ENCODE measurements at places on chromosomes 12 and 14. TPM values are rescaled to one million over a fixed set of nuclear protein-coding genes. Genes with fewer than 3 reads are reported as not detected.

TRHDE gene
- total RNA-seq, result 12.1 TPM

ACSM4 gene
- total RNA-seq, result not detected

FGF6 gene
- 4.0 TPM for total RNA-seq

LRP1 gene
- 149 TPM for total RNA-seq

SSPN gene
- total RNA-seq, result 30.6 TPM

AMN gene
- total RNA-seq, result 4.4 TPM

NRL gene
- 0.69 TPM for total RNA-seq

RIMBP2 gene
- total RNA-seq, result 5.8 TPM

TPPP2 gene
- total RNA-seq, result not detected

ACOT6 gene
- not detected for total RNA-seq

GALNT9 gene
- 0.20 TPM for total RNA-seq

MGAT4C gene
- total RNA-seq, result 0.79 TPM

RIN3 gene
- total RNA-seq, result 8.2 TPM

IQSEC3 gene
- 2.5 TPM for total RNA-seq

LTB4R gene
- 8.6 TPM for total RNA-seq

SLCO1B1 gene
- not detected for total RNA-seq

GDF3 gene
- not detected for total RNA-seq

RASAL1 gene
- total RNA-seq, result 8.1 TPM

KRT82 gene
- 15.8 TPM for total RNA-seq

POTEM gene
- not detected for total RNA-seq

SINHCAF gene
- total RNA-seq, result 47.5 TPM

ENDOU gene
- 20.8 TPM for total RNA-seq

GPR162 gene
- 4.9 TPM for total RNA-seq

KCNH3 gene
- total RNA-seq, result 0.49 TPM

ST8SIA1 gene
- 6.0 TPM for total RNA-seq

UNG gene
- 17.8 TPM for total RNA-seq

SELPLG gene
- total RNA-seq, result 4.2 TPM

FOXN4 gene
- 0.10 TPM for total RNA-seq

RPGRIP1 gene
- total RNA-seq, result 0.10 TPM

FLRT2 gene
- total RNA-seq, result 32.6 TPM

KRT8 gene
- total RNA-seq, result 16.2 TPM

RFX4 gene
- total RNA-seq, result not detected

CACNA2D4 gene
- total RNA-seq, result 1.9 TPM

DCAF4 gene
- total RNA-seq, result 10.3 TPM

CD4 gene
- total RNA-seq, result 9.7 TPM

SERPINA3 gene
- 14.0 TPM for total RNA-seq

PKP2 gene
- 11.5 TPM for total RNA-seq

ACSS3 gene
- total RNA-seq, result 19.2 TPM

STRAP gene
- 56.9 TPM for total RNA-seq

FAM222A gene
- 1.4 TPM for total RNA-seq

PLA2G1B gene
- not detected for total RNA-seq

ACVRL1 gene
- 46.8 TPM for total RNA-seq

KCNC2 gene
- 0.20 TPM for total RNA-seq

GATC gene
- total RNA-seq, result 18.1 TPM

BHLHE41 gene
- total RNA-seq, result 6.2 TPM

HOXC12 gene
- 0.30 TPM for total RNA-seq

OGFOD2 gene
- total RNA-seq, result 3.4 TPM

SYCP3 gene
- total RNA-seq, result 0.10 TPM

TMEM253 gene
- 0.39 TPM for total RNA-seq

SUDS3 gene
- total RNA-seq, result 40.9 TPM

BTBD7 gene
- total RNA-seq, result 30.5 TPM

RAB35 gene
- total RNA-seq, result 14.6 TPM

RNF212B gene
- total RNA-seq, result not detected

ALDH1L2 gene
- 21.9 TPM for total RNA-seq

All from skin of body (tissue), 3 donors.